Omental fat pad (tissue), 4 donors: ENCODE measurements at places on chromosomes 7 and 10.

- no peak for DNase-seq
Measured at GRCh38 chr7:29955799-29956486, 33.7 kb downstream of the SCRN1 start.

DNA sequence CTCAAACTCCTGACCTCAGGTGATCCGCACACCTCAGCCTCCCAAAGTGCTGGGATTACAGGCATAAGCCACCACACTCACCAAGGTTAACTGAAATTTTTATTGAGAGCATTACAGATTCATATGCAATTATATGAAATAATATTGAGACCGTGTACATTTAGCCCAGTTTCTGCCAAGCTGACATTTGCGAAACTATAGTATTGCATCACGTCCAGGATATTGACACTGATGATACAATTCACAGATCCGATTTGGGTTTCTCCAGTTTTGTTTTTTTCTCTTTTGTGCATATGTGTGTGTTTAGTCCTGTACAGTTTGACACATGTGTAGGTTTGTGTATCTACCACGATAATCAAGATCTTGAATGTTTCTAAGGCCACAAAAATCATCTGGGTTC lies 627.9 kb upstream of the FOXK1 start:
- DNase-seq: no peak

- DNase-seq: peak; percentile 58
Measured at GRCh38 chr10:110512461-110513187, 14.9 kb downstream of the DUSP5 start.

GRCh38 chr7:134509010-134509409 lies 18.4 kb upstream of the AKR1B10 start:
- no peak for DNase-seq

GRCh38 chr7:5197811-5198210 lies 7.8 kb downstream of the WIPI2 start:
- DNase-seq: no peak

- no peak for DNase-seq
Measured at GRCh38 chr7:33710608-33711007, 194.7 kb upstream of the BMPER start.

DNA sequence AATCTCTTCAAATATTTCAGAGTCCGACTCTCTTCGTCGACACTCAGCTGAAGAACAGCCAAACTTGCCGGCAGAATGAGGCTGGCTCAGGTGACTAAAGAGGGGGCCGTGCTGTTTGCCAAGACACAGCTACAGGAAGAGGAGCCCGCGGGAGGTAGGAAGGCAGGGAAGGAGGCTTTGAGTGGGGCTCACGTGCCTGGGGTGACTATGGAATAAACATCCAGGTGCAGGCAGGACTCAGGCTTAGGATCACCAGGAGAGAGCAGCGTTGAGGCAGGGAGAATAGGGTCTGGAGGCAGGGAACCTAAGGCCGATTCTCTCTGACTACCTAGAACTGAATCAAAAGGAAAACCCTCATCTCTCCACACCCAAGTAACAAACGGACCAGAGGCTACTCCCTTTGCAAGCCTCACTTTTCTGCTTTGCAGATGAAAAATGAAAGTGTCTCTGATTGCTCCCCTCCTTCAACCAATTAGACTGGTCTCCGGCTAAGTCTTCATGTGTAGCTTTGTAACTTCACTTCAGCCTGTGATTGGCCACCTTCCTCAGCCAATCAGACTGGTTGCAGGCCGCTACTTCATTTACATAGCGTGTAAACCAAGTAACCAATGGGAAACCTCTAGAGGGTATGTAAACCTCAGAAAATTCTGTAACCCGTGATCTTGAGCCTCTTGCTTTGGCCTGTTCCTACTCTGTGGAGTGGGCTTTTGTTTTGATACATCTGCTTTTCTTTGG lies 19.7 kb upstream of the BNIP3 start:
- no peak for DNase-seq

GRCh38 chr7:108335269-108335918 lies 120.8 kb downstream of the NRCAM start:
- peak; percentile 46 for DNase-seq

GRCh38 chr7:129721068-129721467 lies 109.5 kb downstream of the NRF1 start:
- DNase-seq: no peak

- no peak for DNase-seq
Measured at GRCh38 chr7:4738711-4739527, 36.5 kb upstream of the AP5Z1 start.

- DNase-seq: no peak
Measured at GRCh38 chr7:91565499-91566401, 301.5 kb downstream of the FZD1 start.

DNA sequence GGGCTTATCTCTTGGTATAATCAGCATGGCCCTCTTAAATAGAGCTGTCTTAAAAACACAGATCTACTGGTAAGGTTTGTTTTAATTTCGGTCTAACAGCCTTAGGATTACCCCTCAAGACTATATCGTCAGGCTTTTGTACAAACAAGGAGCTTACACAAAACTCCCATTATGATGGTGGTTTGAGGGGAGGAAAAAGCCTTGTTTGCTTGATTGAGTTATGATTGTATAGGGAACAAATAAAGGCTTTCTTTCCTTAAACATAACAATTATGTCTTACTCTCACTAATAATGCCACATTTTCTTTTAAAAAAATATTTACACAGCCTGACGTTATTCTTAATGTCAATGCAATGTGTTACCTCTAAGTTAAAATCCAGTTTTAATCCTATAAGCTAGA lies 188.8 kb upstream of the TCF7L2 start:
- DNase-seq: no peak

- no peak for DNase-seq
Measured at GRCh38 chr7:80558116-80558515, 46.3 kb upstream of the GNAT3 start.

DNA sequence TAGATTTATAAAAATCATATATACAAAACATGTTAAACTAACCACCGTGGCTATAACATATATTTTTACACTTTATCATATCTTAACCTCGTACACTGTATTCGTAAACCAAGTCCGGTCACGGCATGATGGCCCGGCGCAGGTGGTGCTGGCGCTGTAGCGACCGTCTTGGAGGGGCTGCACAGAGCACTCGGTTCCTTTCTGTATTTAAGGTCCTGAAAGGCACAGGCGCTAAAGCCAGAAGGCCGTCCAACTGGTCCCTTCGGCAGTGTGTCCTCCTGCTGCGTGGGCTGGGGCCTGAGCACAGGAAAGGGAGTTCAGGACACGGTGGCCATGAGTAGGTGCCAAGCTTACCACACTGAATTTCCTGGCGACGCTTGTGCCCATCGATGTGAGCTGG lies 33.8 kb downstream of the AMZ1 start:
- no peak for DNase-seq

- peak; percentile 34 for DNase-seq
Measured at GRCh38 chr7:47371733-47372368, 210.1 kb downstream of the TNS3 start.

DNA sequence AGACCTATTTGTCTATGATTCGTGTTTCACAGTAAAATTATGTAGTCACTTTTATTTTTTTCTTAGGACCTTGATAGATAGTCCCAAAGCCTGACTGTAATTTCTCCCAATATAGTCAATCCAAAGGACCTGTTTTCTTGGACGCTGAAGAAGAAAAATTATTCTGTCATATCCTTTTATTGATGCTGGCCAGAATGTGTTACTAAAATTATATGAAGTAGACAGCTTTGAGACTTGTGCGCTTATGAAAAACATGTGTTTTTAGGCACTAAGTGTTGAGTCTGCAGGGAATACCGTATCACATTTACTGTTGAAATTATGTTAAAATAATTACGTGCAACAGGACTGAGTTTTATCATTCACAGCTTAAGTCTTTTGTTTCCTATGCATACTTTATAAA lies 17.9 kb downstream of the TES start:
- no peak for DNase-seq

- no peak for DNase-seq
Measured at GRCh38 chr10:96511044-96511945, 2.4 kb downstream of the TLL2 start.

DNA sequence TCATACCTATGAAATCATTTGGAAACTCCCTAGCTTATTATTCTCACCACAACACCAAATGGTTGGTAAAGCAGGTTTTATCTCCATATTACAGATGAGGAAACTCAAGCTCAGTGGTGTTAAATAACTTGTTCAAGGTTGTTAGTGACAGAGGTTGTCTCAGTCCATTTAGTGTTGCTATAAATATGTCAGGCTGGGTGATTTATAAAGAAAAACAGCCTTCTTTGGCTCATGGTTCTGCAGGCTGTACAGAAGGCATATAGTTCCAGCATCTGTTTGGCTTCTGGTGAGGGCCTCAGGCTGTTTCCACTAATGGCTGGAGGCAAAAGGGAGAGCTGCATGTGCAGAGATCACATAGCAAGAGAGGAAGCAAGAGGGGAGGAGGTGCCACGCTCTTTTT lies 96.6 kb downstream of the ZNF438 start:
- DNase-seq: no peak

GRCh38 chr10:97572214-97572989 lies at the start of gene ANKRD2:
Gene ANKRD2, plus strand, starts transcription at chr10:97572779. Its CDS starts 10 bp downstream, at chr10:97572789.
- peak; percentile 57 for DNase-seq

DNA sequence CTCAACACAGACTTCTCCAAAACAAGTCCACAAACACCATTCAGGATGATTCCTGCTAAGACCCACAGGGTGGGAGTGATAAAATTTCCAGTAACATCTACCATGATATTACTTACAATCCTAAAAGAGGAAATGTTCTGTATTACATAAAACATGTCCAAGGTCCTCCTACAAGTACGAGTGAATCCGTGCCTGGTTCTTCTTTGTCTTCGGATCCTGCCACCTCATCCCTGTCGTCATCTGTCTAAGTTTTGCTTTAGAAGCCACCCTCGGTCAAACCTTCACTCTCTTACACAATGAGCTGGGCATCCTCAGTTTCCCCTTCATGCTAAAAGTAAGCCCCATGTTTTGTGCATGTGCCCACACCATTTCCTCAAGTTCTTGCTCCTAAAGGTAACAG lies 279.0 kb downstream of the KCNMA1 start:
- DNase-seq: no peak

GRCh38 chr10:131323880-131324279 lies 12.4 kb upstream of the TCERG1L start:
- DNase-seq: no peak

DNA sequence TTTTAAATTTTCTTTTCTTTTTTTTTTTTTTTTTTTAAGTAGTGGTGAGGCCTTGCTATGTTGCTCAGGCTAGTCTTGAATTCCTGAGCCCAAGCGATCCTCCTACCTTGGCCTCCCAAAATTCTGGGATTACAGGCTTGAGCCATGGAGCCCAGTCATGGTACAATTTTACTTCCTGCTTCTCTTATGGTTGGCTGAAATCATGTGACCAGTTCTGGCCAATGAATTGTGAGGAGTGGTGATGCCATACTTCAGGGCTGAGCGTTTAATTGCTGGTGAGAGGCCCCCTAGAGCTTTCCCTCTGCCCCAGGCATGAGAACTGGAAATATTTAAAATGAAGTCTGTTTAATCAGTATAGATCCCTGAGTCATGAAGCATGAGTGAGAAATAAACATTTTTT lies 22.2 kb upstream of the BAIAP2L1 start:
- no peak for DNase-seq

DNA sequence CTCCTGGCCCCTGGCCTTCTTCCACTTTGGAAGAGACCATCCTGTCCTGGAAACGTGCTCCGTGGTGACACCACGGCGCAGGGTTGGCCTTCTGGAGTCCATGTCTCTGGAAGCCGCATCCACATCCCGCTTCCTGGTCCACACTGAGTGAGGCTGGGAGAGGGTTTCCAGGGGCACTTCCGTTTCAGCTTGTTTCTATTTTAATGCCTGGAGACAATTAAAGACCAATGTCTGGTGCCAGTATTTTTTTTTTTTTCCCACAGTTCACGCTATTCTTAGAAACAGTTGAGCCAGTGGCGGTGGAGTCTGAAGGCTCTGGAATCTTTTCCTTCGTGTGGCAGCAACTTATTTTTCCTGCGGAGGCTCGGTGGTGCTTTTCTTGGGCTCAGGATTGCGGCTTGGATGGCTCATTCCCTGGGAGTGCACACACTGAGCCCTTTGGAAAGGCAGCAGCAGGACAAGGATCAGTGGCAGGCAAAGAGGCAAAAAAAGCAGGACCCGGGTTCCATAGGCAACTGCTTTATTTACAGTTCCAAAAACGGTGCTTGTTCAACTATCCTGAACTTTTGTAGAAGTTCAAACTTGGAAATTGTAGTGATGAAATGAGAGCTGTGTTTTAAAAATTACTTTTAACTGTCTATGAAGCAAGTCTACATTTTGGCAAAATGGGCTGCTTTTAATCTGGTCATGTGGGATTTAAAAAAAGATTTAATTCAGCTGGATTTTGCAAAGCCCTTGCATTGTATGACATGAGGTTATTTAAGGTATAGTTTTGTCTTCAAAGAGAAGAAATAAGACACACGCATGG lies 202.8 kb downstream of the BAMBI start:
- no peak for DNase-seq

GRCh38 chr7:157703534-157704195 lies 366.9 kb downstream of the DNAJB6 start:
- no peak for DNase-seq

DNA sequence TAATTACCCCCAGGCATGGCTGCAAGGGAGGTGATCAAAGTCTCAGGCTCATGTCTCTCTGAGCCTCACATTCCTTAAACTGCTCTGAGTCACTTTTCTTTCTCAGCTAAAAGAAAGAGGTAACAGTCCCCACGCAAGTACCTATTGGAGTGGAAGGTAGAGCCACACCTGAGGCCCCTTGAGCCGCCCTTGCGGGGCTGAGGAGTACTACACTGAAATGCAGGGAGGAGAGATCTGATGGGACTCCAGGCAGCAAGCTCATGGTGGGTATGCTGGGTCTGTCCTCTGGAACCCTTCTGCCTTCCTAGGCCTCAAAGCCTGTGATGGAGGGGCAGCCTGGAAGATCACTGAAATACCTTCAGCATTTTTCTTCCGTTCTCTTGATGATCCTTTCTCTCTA lies 960.0 kb downstream of the DNAJB9 start:
- no peak for DNase-seq

- no peak for DNase-seq
Measured at GRCh38 chr7:18638594-18639452, 143.3 kb downstream of the HDAC9 start.

GRCh38 chr10:47033541-47034270 lies 122.5 kb downstream of the PTPN20 start:
- no peak for DNase-seq

GRCh38 chr7:102128303-102128702 lies 158.4 kb upstream of the SH2B2 start:
- no peak for DNase-seq

DNA sequence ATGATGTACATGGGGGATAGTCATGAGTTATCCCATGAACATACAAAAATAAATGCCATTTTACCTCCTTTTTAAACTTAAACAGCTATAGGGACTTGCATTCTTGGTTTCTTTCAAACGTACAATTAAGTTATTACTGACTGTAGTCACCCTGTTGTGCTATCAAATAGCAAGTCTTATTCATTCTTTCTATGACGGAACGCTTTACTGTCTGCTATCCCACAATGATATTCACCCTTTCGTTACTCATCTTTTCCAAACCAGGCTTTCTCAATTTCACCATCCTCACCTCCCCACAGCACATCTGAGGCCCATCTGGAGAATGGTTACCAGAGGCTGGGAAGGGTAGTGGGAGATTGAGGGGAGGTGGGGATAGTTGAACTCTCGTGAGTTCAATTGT lies 218.8 kb downstream of the PHF14 start:
- no peak for DNase-seq
